ENCODE measurements at places on chromosomes 13 and 19.

- no peak for DNase-seq
Observed at GRCh38 chr13:50357136-50357535, 341.9 kb downstream of the KCNRG start.

DNA sequence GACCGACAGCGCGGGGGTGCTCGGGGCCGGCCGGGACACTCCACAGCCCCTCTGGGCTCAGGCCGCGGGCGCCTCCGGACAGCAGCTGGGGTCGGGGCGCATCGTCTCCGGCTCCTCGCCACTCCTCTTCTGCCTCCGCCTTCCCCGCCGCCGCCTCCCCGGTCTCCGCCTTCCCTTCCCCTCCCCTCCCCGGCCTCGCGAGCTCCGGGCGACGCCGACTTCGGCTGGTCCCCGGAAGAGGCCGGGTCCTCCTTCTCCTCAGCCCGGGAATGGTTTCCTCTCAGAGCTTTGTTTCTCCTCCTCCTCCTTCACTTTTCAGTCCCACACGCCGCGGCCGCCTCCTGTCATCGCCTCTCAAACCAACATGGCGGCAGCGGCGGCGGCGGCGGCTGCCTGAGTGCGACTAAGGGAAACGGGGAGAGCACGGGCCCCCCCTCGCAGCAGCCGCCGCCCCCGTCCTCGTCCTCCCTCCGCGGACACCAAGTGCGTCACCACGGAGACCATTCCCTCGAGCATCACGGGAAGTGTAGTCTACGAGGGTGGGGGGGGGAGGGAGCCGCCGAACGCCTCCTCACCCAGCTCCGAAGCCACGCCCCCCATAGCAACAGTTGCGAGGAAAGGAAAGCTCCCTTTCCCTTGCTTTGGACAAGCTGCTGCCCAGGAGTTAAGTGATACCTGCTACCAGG, at the start of gene UBL3:
UBL3 (minus strand) TSS at position 405 of the 686 bp plus-strand sequence. CDS start 1,079 bp downstream, outside the sequence.
- DNase-seq: peak; percentile 84

DNA sequence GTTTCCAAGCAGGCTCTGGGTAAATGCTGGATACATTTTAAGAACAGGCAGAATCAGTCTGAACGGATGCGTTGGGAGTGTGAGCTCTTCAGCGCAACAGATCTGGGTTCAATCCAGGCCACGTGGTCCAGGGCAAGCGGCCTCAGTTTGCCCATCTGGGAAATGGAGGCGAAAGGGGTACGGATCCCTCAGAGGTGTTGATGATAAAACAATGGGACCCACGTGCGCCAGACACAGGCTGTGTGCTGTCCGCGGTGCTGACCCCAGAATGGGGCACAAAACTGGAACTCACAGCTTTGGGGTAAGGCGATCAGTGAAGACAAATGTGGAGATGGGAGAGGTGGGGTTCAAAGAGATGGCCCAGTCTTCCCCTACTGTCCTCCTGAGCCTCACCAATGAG, 13.1 kb upstream of the PDE4C start:
- no peak for DNase-seq

- DNase-seq: no peak
Observed at GRCh38 chr13:106850973-106851650, 283.2 kb upstream of the ARGLU1 start.

DNA sequence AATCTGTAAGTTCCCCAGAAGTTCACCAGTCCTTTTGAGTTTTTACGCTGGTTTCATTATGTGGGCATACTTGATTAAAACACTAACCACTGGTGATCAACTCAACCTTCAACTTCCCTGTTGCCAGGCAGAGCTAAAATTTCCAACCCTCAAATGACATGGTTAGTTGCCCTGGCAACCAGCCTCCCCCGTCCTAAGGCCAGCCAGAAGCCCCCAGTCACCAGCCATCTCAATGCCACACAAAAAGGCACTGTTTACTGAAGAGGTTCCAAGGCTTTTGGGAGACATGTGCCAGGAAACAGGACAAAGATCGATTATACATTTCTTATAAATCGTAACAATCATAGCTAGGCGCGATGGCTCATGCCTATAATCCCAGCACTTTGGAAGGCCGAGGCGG, 1.6 kb downstream of the ZNF649 start:
- no peak for DNase-seq

DNA sequence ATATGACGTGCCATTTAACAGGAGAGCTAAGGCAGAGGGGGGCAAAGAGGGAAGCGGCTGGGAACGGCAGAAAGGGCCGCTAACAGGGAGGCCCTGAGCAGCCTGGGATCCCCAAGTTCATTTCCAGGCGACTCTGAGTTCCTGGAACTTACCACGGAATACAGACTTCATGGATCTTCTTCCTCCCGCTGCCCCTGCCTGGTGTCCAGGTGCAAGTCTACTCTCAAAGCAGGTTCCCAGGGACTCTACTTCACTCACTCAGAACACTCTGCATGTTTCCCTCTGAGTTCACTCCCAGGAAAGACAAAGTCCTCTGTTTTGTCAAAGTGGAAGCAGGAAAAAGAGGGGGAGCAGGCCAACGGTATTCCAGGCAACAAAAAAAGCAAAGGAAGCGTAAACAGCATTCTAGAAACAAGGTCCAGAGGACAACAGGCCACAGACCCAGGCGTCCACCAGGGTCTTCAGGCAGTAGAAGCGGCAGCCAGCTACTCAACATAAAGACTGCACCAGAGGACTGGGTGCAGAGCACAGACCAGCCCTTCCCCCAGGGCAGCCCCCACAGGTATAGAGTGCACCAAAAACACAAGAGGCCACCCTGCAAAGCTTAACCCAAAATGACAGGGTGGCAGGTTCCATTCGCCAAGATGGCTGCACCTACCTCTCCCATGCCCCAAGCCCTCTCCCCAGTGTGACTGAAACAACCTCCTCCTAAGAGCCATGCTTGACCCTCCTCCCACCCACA, 3.0 kb downstream of the MIER2 start:
- no peak for DNase-seq

- no peak for DNase-seq
Observed at GRCh38 chr13:89940383-89940782, 1407.1 kb upstream of the MIR17HG start.

- DNase-seq: no peak
Observed at GRCh38 chr19:56725829-56726424, 54.4 kb upstream of the ZNF835 start.

DNA sequence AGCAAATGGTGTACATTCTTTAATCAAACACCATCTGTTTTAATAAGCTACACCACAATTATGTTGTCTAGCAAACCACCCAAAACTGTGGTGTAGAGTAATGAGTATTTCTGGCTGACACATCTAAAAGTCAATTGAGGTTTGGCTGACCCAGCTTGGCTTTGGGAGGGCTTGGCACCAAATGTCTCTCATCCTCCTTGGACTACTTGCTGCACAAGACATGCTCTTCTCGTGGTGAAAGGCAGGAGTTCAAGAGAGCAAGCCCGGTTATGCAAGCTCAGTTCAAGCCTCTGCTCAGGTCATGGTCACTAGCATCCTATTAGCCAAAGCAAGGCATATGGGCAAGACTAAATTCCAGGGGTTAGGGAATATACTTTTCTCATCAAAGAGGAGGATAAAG, 37.1 kb downstream of the LACC1 start:
- no peak for DNase-seq

DNA sequence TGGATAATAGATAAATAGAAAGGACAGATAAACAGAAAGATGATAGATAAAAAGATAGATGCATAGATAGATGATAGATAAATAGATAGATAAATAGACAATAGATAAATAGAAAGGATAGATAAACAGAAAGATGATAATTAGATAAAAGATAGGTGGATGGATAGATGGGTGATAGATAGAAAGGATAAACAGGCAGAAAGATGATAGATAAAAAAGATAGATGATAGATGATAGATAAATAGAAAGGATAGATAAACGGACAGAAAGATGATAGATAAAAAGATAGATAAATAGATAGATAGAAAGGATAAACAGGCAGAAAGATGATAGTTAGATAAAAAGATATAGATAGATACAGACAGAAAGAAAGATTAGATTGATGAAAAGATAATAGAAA, 92.3 kb upstream of the UQCRFS1 start:
- DNase-seq: no peak

DNA sequence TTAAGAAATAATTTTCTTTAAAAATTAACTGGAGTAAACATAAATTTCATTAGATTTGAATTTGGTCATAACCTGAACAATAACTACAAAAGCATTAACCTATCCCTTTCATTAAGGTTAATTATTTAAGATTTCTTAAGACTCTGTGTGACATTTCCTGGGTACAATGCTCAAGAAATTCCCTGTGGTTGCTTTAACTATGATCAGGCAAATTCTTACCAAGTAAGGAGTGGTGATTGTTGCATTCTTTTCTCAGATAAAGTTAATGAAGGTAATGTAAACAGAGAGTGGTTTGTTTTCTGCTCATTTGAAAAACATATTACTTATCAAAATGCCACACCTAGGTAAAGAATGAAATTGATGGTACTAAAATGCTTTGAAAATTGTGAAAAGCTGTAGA, 114.8 kb upstream of the MIR17HG start:
- no peak for DNase-seq

- no peak for DNase-seq
Observed at GRCh38 chr19:53007200-53007599, 6.5 kb upstream of the ERVV-1 start.
